ENCODE measurements at places on chromosomes 16 and 17. TPM values are rescaled to one million over a fixed set of nuclear protein-coding genes. Genes with fewer than 3 reads are reported as not detected.

Gene TERB1
- total RNA-seq = not detected

Gene NPB
- total RNA-seq = 0.55 TPM

Gene TNFAIP1
- total RNA-seq = 59.6 TPM

Gene ACSM2A
- not detected for total RNA-seq

DNA sequence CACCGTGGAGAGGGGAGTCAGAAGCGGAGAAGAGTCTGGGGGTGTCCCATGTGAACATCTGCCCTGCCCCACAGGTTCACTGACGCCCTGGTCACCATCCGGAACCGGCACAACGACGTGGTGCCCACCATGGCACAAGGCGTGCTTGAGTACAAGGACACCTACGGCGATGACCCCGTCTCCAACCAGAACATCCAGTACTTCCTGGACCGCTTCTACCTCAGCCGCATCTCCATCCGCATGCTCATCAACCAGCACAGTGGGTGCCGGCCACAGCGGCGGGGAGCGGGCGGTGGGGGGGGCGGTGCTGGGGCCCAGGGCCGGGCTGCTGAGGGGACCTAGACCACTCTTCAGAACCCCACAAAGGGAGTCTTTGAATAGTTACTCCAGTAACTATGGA lies 10.7 kb downstream of the PDK2 start:
- no peak for DNase-seq

DNA sequence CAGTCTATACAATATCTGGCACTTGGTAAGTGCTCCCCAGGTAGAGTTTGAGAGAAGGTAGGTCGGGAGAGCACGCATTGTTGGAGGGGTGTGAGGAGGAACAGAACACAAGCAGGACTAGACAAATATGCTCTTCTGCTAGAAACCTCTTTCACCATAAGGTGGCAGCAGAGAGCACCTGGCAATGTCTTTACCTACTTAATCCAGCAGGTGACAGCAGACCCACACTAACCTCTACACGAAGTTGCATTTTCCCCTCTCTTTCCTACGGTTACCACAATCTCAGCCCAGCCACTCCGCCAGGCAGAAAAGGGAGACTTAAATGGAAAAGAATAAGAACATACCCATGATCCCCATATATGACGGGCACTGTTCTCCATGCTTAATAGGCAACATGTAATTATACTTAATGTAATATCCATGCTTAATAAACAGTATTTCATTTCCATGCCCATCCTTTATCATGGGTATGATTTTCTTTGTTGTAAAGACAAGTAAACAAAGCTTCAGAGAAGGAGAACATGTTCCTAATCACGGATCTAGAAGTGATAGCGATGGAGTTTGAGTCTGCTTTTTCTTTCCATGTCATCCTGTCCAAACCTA lies 55.1 kb upstream of the CCL2 start:
- peak; percentile 91 for DNase-seq

DNA sequence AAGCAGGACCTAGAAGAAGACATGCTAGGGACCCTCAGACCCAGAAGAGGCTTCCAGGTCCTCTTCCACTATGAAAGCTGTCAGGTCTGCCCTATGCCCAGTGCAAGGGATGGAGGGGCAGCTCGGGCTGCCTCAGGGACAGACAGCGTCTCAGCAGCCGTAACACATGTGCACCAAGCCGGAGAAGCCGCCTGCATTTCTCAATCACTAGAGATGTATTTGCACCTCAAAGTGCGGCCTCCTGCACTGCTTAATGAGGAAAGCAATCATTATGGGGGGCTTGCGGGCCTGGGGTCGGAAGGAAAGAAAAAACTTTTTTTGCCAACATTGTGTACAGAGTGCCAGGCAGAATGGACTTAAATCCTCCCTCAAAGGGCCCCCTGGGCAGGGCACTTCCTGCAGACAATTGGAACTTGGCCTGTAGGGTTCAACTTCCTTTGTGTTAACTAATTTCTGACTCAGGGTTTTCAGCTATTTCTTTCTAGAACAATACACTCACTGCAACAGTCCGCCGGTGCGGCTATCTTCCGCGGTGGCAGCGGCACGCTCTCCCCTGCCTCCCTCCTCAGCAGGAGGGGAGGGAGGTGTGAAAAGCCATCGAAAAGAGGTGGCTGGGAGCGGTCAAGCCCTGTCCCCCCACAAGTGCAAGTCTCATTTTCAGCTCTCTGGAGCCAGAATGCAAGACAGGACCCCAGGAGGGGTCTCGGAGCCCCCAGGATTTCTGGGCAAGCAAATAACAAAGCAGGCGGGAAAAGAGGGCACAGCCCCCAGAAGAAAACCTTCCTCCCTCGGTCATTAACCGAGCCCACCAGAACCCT lies 101.2 kb downstream of the ZNF423 start:
- DNase-seq = peak; percentile 63

- no peak for DNase-seq
Observed at GRCh38 chr17:39628655-39629493, 2.1 kb downstream of the PPP1R1B start.

- DNase-seq = peak; percentile 93
Observed at GRCh38 chr17:49995055-49995738, at the start of gene DLX3. Gene DLX3 (minus strand): TSS chr17:49995224. CDS start chr17:49994998, 226 bp downstream.

Gene PPY
- total RNA-seq = not detected

DNA sequence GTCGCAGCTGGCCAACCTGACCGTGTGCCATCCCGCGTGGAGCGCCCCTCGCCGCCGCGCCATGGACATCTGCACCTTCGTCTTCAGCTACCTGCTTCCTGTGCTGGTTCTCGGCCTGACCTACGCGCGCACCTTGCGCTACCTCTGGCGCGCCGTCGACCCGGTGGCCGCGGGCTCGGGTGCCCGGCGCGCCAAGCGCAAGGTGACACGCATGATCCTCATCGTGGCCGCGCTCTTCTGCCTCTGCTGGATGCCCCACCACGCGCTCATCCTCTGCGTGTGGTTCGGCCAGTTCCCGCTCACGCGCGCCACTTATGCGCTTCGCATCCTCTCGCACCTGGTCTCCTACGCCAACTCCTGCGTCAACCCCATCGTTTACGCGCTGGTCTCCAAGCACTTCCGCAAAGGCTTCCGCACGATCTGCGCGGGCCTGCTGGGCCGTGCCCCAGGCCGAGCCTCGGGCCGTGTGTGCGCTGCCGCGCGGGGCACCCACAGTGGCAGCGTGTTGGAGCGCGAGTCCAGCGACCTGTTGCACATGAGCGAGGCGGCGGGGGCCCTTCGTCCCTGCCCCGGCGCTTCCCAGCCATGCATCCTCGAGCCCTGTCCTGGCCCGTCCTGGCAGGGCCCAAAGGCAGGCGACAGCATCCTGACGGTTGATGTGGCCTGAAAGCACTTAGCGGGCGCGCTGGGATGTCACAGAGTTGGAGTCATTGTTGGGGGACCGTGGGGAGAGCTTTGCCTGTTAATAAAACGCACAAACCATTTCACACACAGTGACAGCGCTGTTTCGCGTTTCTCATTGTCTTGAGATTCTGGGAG lies 2.0 kb upstream of the ZACN start:
- DNase-seq = no peak

GRCh38 chr17:43529947-43530287 lies 16.2 kb downstream of the ETV4 start:
- no peak for DNase-seq

Gene C16orf92
- not detected for total RNA-seq

Gene UTS2R
- 0.17 TPM for total RNA-seq

DNA sequence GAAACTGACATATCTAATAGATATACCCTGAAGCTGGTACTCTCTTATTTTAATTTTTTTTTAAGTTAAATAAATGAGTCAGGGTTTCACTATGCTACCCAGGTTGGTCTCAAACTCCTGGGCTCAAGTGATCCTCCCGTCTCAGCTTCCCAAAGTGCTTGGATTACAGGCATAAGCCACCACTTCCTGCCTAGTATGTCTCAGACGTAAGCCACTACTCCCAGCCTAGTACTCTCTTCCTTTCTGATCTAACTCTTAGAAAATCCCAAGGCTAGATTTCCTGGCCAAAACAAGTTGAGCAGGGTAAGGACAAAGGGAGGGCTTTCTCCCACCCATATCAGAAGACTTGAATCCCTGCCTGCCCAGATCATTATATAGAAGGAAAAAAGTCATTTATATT lies 33.7 kb downstream of the HOXB1 start:
- DNase-seq = no peak

DNA sequence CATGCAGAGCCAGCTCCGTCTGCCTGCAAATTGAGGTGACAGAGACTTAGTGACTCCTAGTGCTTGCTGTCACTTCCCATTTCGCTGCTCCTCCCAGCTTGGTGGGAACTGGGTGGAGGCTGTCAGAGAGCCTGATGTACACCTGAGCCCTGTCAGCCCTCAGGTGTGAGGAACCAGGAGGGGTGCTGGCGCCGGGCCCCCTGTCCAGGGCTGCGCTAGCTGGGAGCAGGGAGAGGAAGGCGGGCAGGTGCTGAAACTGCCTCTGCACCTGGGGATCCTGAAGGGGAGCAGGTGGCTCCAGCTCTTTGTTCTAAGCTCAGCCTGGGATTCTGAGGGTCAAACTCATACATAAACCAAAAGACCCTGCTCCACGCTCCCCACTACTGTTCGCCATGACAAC lies 10.8 kb upstream of the WSCD1 start:
- no peak for DNase-seq

Gene MYL4
- 0.49 TPM for total RNA-seq

Gene GCGR
- not detected for total RNA-seq

GRCh38 chr16:9345880-9346279 lies 254.4 kb downstream of the HAPSTR1 start:
- DNase-seq = no peak

DNA sequence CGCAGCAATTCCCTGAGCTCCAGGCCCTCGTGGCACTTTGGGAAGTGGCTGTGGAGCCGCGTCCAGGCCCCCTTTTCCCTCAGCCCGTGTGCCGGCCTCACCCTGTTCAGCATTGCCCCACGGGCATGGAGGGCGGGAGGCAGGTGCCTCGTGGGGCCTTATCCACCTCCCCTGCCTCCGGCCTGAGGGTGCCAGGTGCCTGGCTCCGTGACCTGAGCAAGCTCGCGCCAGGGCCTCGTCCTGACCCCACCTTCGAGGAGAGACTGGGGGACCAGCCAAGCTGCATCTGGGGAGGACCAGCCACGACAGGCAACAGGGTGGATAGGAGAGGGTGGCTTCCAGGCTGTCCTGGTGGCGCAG lies 27.0 kb upstream of the AATK start:
- DNase-seq = no peak

- DNase-seq = peak; percentile 61
Observed at GRCh38 chr17:76725580-76726230, 701 bp downstream of the JMJD6 start.

DNA sequence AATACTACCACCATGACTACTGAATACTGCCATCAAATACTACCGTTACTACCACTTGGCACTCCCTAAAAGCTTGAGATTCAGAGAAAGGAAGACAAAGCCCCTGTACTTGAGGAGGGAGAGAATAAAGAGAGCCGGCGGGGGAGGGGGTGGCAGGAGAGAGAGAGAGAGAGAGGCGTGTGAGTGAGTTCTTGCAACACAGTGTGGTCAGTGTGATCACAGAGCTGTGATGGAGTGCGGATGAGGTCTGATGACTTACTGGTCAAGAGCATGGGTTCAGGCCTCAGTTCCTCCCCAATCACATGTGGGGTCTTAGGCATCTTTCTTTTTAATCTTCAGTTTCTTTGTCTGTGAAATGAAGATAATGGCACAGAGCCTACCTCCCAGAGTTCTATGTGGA lies 19.2 kb downstream of the PRKCB start:
- no peak for DNase-seq

DNA sequence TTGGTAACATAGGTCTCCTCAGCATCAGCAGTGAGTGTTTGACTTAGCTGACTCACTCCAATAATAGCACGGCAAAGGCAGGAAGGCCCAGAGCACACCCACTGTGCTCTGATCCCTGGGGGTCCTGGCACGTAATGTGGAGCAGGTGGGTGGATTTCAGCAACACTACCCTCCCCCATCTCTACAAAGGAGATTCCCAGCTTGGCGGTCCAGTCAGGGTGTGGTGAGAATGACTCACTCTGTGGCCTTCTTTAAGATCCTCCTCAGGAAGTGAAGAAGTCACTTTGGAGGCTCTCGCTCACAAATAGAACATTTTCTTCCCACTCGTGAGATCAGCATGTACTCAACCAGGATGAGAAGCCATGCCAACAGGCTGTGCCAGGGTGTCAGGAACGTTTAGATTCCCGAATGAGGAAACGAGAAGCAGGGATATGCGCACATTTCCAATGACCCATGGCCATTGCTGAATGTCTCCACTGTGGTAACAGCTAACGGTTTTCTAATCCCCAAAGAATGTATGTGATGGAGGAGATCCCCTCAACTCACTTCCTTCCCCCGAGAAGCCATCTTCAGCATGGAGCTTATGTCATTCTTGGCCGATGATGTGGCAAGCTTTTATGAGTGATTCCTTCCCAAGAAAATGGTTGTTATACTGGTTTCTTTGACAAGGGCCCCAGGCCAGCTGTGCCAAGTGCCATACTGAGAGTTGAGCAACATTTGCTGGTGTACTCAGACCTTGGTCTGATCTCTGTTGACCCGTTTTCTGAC lies 365.2 kb downstream of the C16orf95 start:
- no peak for DNase-seq

Gene PTGES3L
- 1.1 TPM for total RNA-seq

Gene ACE
- total RNA-seq = 48.5 TPM

DNA sequence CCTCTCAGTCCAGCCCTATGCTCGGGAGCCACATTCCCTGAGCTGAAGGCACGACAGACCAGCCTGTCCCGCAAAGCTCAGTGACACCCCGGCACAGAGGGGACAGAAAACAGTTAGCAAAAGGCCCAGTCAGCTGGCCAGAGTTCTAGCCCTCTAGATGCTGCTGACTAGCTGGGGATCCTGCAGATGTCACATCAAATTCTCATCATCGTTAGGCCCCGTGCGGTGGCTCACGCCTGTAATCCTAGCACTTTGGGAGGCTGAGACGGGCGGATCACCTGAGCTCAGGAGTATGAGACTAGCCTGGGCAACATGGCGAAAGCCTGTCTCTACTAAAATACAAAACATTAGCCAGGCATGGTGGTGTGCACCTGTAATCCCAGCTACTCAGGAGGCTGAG lies 17.2 kb downstream of the UBE2O start:
- DNase-seq = no peak
